Kidney (tissue), 22 donors: ENCODE measurements at places on chromosomes 4 and X.

DNA sequence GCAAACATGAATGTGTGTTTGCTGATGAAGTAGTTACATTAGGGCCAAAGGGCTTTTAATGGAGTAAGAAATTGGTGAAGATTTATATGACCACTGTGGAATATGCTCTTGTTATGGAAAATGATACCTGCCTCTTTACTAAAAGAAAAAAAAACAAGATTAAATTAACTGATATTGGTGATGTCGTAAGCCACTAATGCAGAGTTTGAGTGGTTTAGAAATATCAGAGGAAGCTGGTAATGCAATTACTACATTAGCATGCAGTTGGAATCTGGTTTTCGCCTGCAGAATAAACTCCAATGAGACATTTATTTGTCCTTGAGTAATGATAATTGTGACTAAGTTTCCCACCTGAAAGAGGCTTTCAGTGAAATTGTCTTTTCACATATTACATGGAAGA lies 597.9 kb downstream of the GALNTL6 start:
- no peaks in the 10 kb centered on the region for H3K27me3 ChIP-seq
- H3K36me3 ChIP-seq: no peaks in the 10 kb centered on the region
- no peak for DNase-seq
- H3K27ac ChIP-seq: no peak overlapping the region

- no peaks in the 10 kb centered on the region for H3K4me1 ChIP-seq
- no peaks in the 10 kb centered on the region for H3K27me3 ChIP-seq
- H3K36me3 ChIP-seq: no peaks in the 10 kb centered on the region
- H3K27ac ChIP-seq: no peak overlapping the region
- DNase-seq: no peak
Measured at GRCh38 chrX:8848441-8848840, 47.3 kb upstream of the FAM9A start.

- no peak overlapping the region for H3K27ac ChIP-seq
- H3K4me1 ChIP-seq: no peaks in the 10 kb centered on the region
- no peak for DNase-seq
- peaks cover 4% of the 10 kb centered on the region for H3K27me3 ChIP-seq
Measured at GRCh38 chrX:39152106-39152649, 350.9 kb downstream of the MID1IP1 start.

GRCh38 chr4:39950861-39951481 lies 26.7 kb downstream of the PDS5A start:
- no peak for DNase-seq
- H3K27ac ChIP-seq: no peak overlapping the region
- H3K27me3 ChIP-seq: no peaks in the 10 kb centered on the region

DNA sequence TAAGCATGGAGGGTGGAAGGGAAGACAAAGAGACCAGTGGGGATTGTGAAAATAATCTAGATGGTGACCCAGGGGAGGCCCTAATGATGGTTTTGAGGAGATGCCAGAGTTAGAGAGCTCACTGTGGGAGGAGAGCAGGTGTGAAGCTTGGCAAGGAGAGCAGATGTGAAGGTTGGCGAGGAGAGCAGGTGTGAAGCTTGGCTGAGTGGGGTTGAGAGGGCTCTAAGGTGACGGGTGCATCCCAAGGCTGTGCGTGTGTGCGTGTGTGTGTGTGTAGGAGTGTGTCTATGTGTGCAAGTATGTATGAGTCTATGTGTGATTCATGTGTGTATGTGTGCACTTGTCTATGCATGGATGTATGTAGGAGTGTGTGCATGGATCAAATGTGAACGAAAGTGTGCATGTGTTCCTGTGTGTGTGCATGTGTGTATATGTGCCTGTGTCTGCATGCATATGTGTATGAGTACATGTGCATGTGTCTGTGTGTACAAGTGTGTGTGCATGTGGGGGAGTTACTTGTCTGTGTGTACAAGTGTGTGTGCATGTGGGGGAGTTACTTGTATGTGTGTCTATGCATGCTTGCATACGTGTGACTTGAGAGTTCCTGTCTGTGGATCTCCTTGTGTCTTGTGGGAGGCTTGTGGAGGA lies 72.0 kb downstream of the EVC start:
- H3K4me1 ChIP-seq: no peaks in the 10 kb centered on the region
- no peak overlapping the region for H3K4me3 ChIP-seq
- H3K27me3 ChIP-seq: no peaks in the 10 kb centered on the region
- no peak overlapping the region for H3K27ac ChIP-seq
- H3K36me3 ChIP-seq: peaks cover 32% of the 10 kb centered on the region

GRCh38 chr4:129804461-129804981 lies 708.6 kb downstream of the C4orf33 start:
- no peak overlapping the region for H3K27ac ChIP-seq
- H3K4me1 ChIP-seq: no peaks in the 10 kb centered on the region
- no peak overlapping the region for H3K4me3 ChIP-seq
- no peak for DNase-seq

DNA sequence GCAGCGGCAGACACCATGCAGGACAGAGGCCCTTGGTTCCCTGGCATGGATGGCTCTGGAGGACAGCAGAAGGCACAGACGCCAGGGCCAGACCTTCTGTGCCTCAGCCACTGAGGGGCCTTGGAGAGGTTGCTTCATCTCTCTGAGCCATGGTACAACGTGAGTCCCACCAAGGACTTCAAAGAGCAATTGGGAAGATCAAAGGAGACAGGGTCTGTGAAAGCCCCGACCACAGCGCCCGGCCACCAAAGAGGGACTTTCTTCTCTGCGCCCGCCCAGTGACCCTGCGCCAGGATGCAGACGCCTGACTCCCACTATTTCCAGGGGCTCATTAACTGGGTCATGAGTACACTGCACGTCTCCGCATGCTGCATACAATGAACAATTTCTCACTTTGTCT lies 174.0 kb downstream of the AFAP1 start:
- H3K27ac ChIP-seq: no peak overlapping the region
- H3K4me1 ChIP-seq: no peaks in the 10 kb centered on the region
- H3K36me3 ChIP-seq: no peaks in the 10 kb centered on the region
- no peak overlapping the region for H3K4me3 ChIP-seq
- peak; percentile 43 for DNase-seq

DNA sequence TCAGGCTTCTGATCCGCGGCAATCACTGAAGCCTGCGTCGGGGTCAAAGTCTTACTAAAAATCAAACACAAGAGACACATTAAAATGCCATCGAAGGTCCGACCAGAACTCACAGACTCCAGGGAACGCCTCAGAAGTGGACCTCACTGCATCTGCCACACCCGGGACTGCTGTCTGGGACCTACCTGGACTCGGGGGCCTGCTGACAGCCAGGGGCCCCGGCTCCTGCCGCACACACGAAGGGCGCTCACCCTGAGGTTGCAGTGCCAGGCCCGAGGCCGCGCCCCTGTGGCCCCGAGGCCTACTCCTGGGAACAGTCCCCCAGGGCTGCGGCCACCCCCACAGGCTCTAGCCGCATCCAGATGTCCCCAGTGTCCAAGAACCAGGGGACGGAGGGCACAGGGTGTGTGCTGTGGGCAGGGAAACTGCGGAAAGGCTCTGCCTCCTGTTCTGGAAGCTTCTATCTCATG lies 7.4 kb downstream of the CTBP1 start:
- no peak overlapping the region for H3K4me3 ChIP-seq
- H3K4me1 ChIP-seq: peaks cover 43% of the 10 kb centered on the region
- no peak overlapping the region for H3K27ac ChIP-seq
- no peak for DNase-seq
- H3K36me3 ChIP-seq: peaks cover 10% of the 10 kb centered on the region

- DNase-seq: no peak
- H3K4me1 ChIP-seq: no peaks in the 10 kb centered on the region
- H3K27ac ChIP-seq: no peak overlapping the region
- H3K4me3 ChIP-seq: no peak overlapping the region
- H3K36me3 ChIP-seq: no peaks in the 10 kb centered on the region
Measured at GRCh38 chrX:44996277-44996676, 123.3 kb downstream of the KDM6A start.

DNA sequence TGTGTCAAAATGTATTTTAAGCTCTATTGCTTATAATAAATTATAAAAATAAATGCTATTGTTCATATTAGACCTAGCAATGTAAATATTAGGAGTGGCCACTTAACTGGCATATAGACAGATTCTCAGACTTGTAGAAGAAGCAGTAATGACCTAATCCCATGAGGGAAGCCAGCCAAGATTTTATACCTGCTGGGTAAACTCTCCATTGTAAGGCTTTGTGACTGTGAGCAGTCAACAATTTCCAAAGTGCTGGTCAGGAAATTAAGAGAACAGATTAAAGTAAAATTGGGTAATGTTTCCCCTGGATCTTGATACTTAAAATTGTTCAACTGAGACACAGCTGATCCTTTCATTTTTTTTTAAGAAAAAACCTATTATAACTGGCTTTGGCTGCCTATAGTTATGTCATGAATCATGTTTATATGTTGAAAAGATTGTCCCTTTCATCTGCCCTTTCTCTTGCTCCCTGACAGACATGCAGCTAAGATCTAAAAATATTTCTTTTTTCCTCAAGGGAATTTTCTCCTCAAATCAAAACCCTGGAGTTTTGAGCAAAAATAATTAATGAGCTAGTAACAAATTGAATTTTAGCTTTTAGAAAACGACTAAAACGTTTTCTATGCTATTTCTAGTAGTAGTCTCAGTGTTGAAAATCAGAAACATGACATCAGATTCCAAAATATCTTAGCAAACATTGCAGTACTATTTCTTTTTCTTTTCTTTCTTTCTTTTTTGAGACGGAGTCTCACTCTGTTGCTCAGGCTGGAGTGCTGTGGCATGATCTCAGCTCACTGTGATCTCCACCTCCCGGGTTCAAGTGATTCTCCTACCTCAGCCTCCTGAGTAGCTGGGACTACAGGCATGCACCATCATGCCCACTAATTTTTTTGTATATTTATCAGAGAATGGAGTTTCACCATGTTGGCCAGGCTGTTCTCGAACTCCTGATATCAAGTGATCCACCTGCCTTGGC lies 77.9 kb downstream of the ADGRL3 start:
- no peak overlapping the region for H3K4me3 ChIP-seq
- no peaks in the 10 kb centered on the region for H3K36me3 ChIP-seq
- no peaks in the 10 kb centered on the region for H3K4me1 ChIP-seq

DNA sequence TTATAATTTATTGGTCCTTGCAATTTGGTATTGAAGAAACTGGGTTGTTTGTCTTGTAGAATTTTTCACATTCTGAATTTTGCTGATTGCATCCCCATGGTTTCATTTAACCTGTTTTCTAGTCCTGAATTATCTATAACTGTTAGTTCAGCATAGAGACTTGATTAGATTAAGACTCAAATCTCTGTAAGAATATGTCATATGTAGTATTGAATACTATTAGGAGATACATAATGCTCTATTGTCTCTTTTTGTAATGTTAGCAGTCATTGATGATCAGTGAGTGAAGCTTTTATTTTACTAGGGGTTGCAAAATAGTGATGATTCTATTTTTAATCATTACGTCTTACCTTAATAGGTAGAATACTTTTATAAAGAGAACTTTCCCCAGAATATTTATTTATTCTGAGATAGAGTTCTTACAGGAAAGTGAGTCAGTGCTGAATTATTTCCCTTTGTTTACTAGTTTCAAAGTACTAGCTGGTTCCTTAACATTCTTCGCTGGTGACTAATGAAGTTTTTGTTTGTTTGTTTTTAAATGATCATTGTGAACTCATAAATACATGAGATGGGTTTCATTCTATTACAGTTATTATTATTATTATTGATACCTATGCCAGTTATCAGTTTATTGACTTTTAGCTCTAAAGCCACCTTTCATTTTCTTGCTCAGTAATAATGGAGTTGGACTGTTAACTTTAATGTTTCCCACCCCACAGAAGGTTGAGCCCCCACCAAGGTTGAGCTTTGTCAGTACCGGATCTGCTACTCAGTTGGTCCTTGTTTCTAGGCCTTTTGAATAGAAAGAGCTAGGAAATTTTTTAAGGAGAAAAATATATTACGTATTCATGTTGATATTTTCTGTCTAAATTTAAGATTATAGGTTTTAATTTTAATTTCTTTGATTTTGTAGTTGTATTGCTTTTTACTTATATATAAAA lies 102.3 kb downstream of the LARP1B start:
- H3K4me3 ChIP-seq: no peak overlapping the region
- H3K27me3 ChIP-seq: no peaks in the 10 kb centered on the region
- no peak overlapping the region for H3K27ac ChIP-seq
- H3K36me3 ChIP-seq: no peaks in the 10 kb centered on the region

GRCh38 chrX:13001097-13001496 lies 26.2 kb downstream of the TMSB4X start:
- H3K4me1 ChIP-seq: no peaks in the 10 kb centered on the region
- H3K27me3 ChIP-seq: no peaks in the 10 kb centered on the region
- H3K36me3 ChIP-seq: no peaks in the 10 kb centered on the region
- no peak overlapping the region for H3K4me3 ChIP-seq
- H3K27ac ChIP-seq: no peak overlapping the region

- no peak overlapping the region for H3K4me3 ChIP-seq
- no peak overlapping the region for H3K27ac ChIP-seq
- H3K4me1 ChIP-seq: no peaks in the 10 kb centered on the region
- H3K36me3 ChIP-seq: no peaks in the 10 kb centered on the region
- peaks cover 2% of the 10 kb centered on the region for H3K27me3 ChIP-seq
Measured at GRCh38 chrX:72028701-72029470, 102.8 kb downstream of the RTL5 start.

- no peaks in the 10 kb centered on the region for H3K27me3 ChIP-seq
- DNase-seq: no peak
- H3K27ac ChIP-seq: no peak overlapping the region
Measured at GRCh38 chr4:17814140-17814539, 3.4 kb downstream of the NCAPG start.

- no peaks in the 10 kb centered on the region for H3K36me3 ChIP-seq
- H3K4me3 ChIP-seq: peak overlapping the region; percentile 9
- no peak overlapping the region for H3K27ac ChIP-seq
- no peaks in the 10 kb centered on the region for H3K27me3 ChIP-seq
Measured at GRCh38 chr4:61202638-61203435, 2.7 kb downstream of the ADGRL3 start.

- H3K27me3 ChIP-seq: no peaks in the 10 kb centered on the region
- no peak for DNase-seq
- peak overlapping the region; percentile 86 for H3K27ac ChIP-seq
- no peaks in the 10 kb centered on the region for H3K36me3 ChIP-seq
- H3K4me1 ChIP-seq: peaks cover 16% of the 10 kb centered on the region
Measured at GRCh38 chr4:143184217-143184502, 557 bp upstream of the USP38 start.

- no peak for DNase-seq
- no peak overlapping the region for H3K27ac ChIP-seq
- H3K36me3 ChIP-seq: no peaks in the 10 kb centered on the region
Measured at GRCh38 chr4:86092684-86093083, 267.2 kb downstream of the MAPK10 start.

- DNase-seq: no peak
- no peaks in the 10 kb centered on the region for H3K27me3 ChIP-seq
- no peak overlapping the region for H3K4me3 ChIP-seq
- no peaks in the 10 kb centered on the region for H3K4me1 ChIP-seq
- no peak overlapping the region for H3K27ac ChIP-seq
Measured at GRCh38 chr4:95693594-95693993, 144.8 kb upstream of the UNC5C start.

DNA sequence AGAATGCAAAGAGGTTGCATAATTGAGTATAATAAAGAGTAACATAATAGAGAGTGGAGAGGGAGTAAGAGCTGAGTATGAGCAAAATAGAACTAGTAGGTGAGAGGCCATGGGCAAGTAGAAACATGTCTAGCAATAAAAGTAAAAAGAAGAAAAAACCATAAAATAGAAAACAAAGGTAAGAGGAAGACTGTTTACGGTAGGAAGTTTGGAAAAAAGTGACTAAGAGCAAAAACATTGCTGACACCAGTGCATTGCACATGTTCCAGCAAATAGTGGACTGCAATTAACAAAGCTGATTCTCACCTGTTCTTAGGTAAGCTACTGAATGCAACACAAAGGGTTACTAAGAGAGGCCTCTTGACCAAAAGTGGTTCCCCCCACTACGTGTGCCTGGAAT lies 202.9 kb downstream of the TEX13A start:
- DNase-seq: no peak
- no peaks in the 10 kb centered on the region for H3K27me3 ChIP-seq
- H3K4me1 ChIP-seq: no peaks in the 10 kb centered on the region
